Stimulated activated CD8-positive, alpha-beta memory T cell treated with anti-CD3 and anti-CD28 coated beads, Interleukin-4, amount 100 ng/mL, for 1 hour (primary cell): ENCODE measurements at places on chromosomes 5 and 9.

DNA sequence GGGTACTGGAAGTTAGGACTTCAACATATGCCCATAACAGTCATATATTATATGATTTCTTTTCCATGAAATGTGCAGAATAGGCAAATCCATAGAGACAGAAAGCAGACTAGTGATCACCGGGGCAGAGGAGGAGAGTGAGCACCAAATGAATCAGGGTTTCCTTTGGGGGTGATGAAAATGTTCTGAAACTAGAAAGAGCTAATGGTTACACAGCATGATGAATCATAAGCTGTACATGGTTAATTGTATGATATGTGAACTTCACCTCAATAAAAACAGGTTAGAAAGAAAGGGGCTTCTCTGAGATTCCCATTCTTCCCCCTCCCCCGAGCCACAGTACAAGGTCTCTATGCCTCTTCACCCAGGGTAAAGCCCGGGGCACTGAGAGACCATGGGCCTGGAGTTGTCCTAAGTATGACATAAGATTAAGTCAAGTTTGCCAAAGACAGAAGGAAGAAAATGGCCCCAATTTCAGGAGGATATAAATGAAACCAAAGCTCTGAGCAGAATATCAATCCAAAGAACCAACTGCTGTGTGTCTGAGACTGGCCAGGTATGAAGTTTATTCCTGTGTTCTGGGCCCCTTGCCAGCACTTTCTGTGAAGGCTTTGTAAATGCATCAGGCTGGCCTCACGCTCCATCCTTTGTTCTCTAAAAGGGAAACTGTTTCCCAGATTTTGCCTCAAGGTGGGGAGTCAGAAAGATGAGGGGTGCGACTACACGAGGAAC, 243.8 kb downstream of the CDK5RAP2 start:
- DNase-seq, result no peak

GRCh38 chr5:177124486-177124991, 9.0 kb upstream of the NSD1 start:
- DNase-seq, result no peak

DNA sequence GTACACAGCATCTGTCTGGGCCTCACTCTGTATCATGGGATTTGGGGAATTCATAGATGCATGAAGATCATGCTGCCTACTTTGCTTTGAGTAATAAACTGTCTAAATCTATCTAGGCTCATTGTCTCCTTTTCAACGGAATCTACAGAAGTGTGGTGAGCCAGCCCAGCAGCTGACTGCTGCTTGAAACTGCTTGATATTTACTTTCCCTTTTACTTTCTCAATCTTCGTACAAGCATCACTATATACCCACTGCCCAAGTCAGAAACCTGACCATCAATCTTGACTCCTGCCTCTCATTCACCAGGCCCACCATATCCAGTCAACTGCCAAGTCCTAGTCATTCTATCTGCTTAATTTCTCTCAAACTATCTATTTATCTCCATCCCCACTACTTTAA, 142.9 kb downstream of the NR2F1-AS1 start:
- no peak for DNase-seq

DNA sequence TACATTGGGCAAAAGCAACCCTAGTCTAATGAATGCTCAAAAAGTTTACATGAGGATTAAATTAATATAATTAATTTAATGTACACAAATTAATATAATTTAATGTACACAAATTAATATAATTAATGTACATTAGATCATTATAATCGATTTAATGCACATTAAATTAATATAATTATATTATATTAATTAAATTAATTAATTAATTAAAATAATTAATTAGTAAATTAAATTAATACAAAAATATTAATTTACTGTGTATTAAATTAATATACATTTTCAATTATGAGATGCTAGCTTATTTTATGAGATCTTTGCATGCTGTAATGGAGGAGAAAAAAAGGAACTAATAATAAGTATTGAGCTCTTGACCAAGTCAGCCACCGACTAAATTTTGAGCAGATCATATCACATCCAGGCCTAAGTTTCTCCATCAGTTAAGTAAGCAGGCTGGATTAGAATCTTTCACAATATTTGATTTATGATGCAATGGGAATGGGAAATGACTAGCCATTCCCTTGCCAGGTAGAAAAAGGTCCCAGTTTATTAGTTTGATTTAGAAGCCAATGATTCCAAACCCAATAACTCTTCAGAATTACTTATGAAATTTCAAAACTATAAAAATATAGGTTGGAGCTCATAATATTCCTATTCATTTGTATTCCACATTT, 533.4 kb upstream of the GRIA1 start:
- DNase-seq, result no peak

DNA sequence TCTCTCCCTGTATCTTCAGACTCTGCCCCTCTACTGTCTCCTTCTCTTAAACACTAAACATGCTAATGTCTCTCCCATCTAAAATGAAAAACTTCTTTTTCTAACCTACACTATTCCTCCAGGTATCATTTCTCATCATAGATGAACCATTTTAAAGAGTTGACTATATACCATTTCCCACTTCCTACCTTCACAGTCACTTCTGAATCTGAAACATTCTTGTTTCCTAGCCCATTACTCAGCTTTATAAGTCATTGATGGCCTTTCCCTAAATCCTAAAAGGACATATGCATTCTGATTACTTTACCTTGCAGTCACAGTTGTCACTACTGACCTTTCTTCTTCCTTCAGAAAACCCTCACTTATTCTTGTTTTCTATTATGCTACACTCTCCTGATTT, 118.2 kb downstream of the SSBP2 start:
- DNase-seq, result no peak

GRCh38 chr5:118776755-118777154, 211.6 kb downstream of the DTWD2 start:
- DNase-seq, result no peak

GRCh38 chr5:158884827-158885518, 214.7 kb downstream of the EBF1 start:
- DNase-seq, result no peak

DNA sequence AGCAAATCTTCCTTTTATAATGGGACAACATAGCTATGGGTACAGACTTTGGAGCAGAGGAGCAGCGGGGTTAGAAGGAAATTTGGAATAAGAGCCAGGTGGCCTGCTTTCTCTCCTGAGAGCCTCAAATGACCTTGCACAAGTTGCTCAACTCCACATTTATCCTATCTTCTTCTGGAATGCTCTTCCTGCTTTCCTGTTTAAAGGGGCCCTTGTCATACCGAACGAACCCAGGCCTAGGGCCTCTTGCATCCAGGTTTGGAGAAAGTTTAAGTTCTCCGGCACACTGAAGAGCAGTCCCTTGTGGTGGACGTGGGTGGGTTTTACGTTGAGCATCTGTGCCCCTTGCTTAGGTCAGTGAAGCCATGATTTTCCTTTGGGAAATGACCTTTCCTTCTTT, 197.9 kb upstream of the NR3C1 start:
- DNase-seq, result no peak

GRCh38 chr9:127034691-127035090, 87.7 kb downstream of the ANGPTL2 start:
- no peak for DNase-seq

DNA sequence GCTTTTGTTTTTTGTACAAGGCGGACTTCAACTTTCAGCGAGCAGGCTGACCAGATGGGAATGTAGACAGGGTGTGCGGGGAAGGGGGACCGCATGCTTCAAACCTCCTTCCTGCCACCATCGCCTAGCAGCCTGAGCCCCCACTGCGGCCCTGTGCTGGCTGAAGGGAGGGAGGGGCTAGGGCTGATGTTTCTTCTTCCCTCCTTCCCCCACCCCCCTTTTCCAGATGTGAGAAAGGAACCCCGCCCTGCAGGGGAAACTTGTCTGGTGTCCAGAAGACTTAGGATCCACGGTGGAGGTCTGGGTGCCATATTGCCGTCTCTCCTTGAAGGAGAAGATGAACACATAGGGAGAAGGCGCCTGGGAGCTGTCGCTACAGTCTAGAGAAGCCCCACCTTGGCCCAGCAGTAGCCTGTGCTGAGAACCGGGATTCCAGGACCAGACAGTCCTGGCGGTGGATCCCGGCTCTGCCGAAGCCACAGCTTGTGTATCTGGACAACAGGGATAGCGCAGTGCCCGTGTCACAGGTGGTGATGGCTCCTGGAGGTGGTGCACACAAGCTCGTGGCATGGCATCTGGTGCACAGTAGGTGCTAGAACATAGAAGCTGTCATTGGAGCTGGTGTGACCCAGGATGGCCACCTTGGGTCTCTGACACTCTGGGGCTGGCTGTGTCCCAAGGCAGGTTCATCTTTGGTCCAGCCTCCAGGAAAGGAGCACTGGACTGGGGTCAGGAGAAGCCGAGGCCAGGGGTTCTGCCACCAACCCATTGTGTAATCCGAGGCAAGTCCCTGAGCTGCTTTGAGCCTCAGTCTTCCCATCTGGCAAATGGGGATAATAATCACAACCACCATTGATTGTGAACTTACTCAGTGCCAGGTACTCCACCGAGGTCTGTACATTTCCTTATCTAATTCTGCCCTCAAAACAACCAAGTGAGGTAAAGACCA, 205.6 kb downstream of the C9orf50 start:
- DNase-seq, result no peak

- no peak for DNase-seq
Observed at GRCh38 chr9:89808076-89808755, 203.4 kb downstream of the GADD45G start.

- DNase-seq, result no peak
Observed at GRCh38 chr9:74122661-74123060, 374.5 kb upstream of the RORB start.

- DNase-seq, result no peak
Observed at GRCh38 chr9:112890106-112891081, at the start of gene SLC46A2. Gene SLC46A2, minus strand, starts transcription at chr9:112890876. Its CDS starts 195 bp downstream, at chr9:112890681.

DNA sequence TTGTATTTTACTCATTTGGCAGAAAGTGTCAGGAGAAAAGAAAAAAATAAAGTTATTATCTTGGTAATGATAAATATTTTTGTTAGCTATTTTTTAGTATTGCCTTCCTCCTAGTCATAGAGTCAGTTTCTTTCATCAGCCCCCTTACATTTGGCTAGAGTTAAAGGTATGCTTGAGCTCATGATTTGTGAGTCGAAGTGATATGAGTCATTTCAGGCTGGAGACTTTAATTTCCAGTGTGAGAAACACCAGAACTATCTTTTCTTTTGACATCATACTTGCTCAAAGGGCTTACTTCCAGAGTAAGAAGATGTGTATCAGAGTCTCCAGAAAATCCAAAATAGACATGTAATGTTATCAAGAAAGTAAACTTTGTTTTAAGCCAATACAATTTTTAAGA, 746.7 kb upstream of the TYRP1 start:
- DNase-seq, result no peak

GRCh38 chr9:26744191-26744965, 148.2 kb downstream of the CAAP1 start:
- DNase-seq, result no peak

DNA sequence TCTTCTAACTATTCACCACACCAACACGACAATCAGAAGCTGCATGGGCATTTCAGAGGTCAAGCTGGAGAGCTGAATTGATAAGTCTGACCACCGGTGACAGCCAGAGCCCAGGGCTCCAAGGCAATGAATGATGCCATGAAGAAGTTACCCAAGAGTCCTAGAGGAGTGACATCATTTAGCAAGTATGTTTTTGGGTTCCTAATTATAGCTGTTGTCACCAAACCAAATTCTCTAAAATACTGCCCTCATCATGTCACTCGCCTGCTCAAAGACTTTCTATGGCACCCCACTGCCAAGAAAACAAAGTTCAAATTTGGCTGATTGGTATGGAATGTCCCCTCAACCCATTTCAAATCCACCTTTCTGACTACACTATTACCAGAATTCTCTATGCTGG, 235.1 kb downstream of the SPOCK1 start:
- no peak for DNase-seq
